ENCODE measurements at places on chromosomes 12 and 14.

DNA sequence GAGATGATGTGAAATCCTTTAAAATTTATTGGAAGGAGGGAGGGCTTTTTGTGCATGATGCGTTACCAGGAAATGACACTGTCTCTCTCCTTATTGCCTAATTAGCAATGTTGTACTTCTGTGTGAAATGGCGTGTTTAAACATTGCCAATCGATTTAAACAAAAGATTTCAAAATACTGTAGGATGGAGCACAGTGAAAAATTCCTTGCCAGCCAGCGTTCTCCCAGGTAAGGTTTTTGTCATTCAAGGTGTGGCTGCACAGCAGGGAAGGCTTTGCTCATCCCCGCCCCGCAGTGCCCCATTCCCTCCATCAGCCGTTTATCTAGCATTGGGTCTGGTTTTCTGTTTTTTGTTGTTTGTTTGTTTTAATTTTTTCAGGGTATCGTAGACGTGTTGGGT, 137.3 kb downstream of the CACNA1C start:
- DNase-seq: no peak

GRCh38 chr12:47111392-47111778, 31.6 kb upstream of the AMIGO2 start:
- DNase-seq: no peak

DNA sequence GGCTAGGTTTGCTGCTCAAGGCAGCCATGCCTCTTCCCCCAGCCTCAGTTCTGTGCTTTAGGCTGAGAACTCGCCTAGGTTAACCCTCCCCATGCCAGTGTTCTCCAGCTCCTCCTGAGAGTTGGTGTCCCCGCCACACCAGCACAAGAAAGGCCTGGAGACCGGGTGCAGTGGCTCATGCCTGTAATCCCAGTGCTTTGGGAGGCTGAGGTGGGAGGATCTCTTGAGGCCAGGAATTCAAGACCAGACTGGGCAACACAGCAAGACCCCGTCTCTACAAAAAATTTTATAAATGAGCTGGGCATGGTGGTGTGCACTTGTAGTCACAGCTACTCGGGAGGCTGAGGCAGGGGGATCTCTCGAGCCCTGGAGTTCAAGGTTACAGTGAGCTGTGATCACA, 10.2 kb downstream of the RIN3 start:
- no peak for DNase-seq

DNA sequence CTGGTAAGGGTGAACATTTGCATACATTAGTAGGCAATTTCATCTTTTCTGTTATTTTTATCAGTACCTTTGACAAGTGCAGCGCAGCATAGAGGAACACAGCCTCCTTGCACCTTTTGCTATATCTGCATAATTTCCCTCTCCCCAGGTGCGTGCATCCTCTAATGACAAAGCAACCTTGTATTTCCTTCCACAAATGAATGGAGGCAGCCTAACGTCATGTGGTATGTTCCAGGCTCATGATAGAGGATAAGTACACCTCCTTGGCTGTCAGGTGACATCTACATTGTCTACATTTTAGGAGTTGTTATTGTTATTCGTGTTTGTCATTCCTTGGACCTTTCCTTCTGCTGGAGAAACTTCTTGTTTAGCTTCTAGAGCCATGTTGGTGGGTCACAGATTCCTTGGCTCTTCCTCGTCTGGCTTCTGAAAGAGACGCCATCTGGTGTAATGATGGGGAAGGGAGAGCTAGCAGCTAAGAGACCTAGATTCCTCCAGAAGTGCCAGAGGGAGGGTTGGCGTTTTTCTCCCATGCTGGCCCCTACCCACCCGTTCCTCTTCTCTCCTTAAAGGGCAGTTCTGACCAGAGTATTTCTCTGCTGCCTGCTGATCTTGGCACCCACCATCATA, 37.0 kb downstream of the EVL start:
- DNase-seq: no peak

DNA sequence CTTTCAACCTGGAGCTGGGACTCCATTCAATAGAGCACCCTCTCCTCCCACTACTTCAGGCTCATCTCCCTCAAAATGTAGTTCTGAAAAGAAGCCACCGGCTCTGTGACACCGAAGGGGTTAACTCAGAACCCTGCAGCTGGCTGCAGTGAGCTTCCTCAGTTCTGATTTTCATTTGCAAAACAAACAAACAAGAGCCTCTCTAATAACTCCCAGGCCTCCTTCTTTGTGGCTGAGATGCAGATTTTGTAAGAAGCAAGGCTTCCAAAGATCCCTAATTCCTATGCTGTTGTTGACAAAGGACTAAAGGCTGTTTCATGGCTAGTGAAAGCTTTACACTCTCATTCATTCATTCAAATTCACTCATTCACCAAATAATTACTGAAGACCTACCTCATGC, 333.4 kb upstream of the TBX3 start:
- DNase-seq: no peak

GRCh38 chr14:93592786-93593185, 162.0 kb downstream of the UNC79 start:
- no peak for DNase-seq

DNA sequence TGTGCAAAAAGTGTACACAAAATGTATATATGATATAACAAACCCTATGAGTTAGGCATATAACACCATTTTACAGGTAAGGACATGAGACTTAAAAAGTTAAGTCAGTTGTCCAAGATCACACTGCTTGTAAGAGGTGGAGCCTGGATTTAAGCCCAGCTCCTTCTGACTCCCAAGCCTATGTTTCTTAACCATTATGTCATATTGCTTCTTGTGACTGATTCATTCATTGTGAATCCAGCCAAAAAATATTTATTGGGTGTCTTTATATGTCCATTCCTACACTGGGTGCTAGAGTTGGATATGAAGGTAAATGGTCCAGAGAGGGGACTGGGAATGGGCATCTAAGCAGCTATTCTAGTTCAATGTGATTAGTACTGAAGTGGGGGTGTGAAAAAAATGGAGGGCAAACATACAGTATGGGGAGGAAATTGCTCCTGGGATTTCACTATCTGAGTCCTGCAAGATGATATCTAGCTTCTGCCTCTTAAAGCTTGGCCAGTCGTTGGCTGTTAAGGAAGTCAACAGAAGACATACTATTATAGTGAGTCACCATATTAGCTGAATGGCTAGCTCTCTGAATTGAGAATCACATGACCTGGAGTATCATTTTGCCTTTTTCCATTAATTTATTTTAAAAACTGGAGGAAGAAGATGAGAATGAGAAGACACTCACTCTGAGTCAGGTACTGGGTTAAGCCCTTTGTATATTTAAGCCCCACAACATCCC, 28.8 kb downstream of the PAX9 start:
- DNase-seq: peak; percentile 23

GRCh38 chr14:96792591-96792990, 4.6 kb upstream of the VRK1 start:
- DNase-seq: no peak

GRCh38 chr12:94954029-94954685, 49.3 kb downstream of the NDUFA12 start:
- peak; percentile 49 for DNase-seq

DNA sequence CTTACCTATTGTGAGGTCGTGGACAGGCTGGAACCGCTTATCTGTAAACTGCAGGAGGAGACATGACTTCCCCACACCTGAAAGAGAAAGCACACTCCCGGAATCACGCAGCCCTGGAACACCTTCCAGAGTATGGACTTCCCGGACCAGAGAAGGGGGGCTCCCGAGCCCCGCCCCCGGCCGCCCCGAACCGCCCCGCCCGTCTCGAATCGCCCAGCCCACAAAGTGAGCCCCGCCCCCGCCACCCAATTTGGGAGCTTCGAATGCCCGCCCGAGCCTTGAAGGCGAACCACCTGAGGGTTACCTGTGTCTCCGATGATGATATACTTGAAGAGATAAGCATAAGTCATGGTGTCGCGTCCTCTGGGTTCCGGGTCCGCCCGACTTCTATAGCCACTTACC, 235 bp downstream of the RAB2B start:
- no peak for DNase-seq

GRCh38 chr14:35286003-35286600, 6.1 kb upstream of the PSMA6 start:
- no peak for DNase-seq

DNA sequence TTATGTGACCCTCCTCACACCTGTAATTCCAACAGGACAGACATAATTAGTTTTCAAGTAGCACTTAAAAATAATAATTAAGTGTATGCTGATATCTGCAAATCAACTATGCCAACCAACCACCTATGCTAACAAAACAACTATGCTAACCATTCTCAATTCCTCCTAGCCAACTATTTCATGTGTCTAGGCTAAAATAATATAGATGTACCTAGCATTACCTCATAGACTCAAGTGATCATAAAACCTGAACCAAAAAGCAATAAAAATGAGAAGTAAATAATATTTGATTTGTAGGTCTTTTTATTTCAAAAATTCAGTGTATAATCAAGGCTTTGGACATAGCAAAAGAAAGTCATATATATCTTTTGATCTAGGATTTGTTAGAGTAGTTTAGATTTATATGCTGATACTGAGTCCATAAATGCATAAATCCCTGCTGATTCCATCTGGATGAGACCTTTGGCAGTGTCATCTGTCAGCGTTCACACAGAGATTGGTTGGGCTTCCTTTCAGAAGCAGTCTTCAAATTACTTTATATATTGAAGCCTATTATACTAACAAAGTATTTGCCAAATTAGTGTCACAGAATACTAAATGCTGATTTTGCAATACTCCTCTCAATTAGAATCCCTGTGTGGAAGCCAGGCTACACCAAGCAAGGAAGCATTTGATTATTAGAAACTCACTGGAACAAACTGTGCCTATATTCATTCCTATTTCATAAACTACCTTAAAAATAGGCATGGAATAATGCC, 101.4 kb upstream of the PPM1H start:
- DNase-seq: no peak

DNA sequence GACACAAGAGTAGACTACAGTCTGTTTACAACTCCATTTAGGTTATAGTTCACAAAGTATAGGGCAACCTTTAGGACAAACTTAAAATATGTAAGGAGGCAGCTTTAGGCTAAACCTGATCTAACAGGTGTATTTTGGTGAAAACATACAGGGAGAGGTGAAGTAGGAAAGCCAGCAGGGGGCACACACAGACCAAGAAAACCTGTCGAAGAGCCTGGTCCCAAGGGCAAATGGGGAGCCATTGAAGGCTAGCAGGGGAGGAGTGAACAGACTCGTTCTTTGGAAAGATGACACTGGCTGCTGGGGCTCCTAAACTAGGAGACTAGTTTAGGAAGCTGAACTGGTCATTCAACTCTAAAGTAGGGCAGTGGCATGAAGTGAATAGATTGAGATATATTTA, 138.8 kb upstream of the WSCD2 start:
- DNase-seq: peak; percentile 17

- no peak for DNase-seq
Measured at GRCh38 chr12:49980501-49981349, 8.0 kb downstream of the AQP6 start.

DNA sequence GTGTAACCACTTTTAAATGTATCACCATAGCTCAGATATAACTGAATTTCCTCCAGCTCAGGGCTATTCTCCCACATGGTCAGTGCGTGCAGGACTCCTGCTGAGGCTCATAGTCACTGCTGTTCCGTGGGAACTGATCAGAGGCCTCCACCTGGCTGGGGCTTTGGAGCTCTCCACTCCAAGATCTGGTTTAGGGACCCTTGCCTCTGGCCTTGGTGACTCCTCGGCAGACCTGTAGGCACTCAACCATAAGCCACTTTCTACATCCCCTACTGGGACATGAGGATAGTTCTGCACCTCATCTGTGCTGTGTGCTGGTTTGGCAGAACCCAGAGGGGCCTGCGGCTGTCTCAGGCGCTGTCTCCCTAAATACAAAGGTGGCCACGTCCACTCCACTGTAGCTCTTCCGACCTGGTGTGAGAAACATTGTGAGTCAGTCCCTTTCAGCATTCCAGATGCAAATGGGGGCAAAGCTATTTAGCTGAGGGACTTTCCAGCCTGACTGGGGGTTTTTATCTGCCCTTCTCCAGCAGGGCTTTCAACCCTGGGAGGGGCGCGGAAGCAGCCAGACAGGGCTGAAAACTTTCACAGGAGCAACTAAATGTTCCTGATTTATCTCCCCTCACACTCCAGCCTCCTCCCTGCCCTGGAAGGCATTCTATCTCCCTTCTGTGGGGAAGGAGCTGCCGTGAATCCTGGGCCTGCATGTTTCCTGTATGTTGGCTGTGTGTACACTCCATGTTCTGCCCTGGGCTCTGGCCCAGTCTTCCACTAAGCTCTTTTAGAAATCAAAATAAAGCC, 218.3 kb upstream of the DAAM1 start:
- DNase-seq: no peak

- DNase-seq: no peak
Measured at GRCh38 chr12:107634530-107634929, 51.1 kb upstream of the PWP1 start.

GRCh38 chr12:87332987-87333726, 696.0 kb downstream of the C12orf50 start:
- no peak for DNase-seq

DNA sequence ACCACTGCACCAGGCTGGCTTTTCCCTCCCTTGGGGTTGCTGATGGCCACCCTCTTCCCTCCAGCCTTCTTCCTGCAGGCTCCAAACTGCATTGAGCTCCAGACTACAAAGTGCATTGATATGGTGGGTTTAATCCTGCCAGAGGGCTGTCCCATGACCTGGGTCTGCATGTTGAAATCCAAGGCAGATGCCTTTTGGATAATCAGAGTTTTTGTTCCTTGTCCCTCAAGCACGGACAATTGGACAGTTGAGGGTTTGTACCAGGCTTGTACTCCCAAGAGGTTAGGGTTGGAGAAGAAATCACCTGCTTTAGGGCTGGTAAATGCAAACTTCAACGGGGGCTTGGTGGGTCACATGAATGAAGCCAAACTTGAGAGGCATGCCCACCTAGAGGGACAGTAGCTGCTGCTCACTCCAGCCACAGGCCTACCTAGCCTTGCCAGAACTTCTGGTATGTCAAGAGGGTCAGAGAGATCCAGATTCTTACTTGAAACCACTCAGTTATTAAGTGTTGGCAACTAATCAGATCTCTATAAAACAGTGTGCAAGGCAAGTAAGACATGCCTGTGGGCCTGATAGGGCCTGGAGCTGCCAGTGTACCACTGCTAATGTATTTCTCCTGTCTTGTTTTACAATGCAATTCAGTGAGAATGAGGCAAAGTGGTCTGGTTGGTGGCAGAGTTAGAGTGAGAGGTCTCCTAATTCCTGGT, 21.7 kb upstream of the KRT83 start:
- no peak for DNase-seq

DNA sequence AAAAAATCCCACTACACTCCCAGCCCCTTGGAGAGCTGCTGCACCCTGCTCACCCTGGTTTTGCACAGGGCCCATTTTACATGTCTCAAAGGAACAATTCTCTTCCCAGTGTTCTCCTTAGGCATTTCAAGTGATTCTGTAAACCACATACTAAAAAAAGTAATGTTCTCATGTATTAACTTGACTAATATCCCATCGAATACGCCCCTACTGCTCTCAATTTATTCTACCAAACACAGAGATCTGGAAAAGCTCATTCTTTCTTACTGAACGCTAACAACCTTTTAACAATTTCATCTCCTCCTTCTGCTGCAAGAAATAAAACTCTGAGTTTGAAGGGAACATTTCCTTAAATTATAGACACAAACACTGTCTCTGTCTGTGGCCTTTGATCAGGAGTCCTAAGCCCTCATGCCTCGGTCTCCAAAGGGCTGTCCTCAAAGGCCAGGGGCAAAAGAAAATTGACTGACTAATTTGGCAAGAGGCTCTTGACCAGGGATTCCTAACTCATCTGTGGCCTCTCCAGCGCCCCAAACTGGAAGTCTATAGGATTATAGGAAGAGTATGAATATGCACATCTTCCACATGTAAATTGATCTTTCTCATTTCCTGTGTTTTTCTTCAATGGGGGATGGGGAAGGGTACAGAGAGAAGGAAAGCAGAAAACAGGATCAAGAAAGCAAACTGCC, 17.1 kb upstream of the TSPAN11 start:
- DNase-seq: no peak

Measured in H4 (cell line).